ENCODE measurements at places on chromosomes 5 and 9.

GRCh38 chr9:137077758-137078693, 709 bp downstream of the UAP1L1 start:
- DNase-seq = peak; percentile 24

DNA sequence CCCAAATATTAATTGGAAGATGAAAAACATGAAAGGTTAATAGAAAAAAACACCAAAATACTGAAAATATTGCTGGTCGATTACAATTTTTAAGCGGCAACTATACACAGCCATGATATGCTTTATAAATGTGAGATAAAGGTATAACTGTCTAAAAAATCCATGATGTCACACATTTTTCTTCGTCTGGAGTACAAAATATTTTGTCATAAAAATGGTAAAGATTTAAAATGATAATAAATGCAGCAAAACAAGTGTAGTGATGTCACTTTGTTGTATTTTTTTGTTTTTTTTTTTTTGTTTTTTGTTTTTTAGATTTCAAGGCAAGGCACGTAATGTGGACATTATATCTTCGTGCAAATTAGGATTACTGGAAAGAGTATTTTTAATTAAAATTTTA, 227.4 kb downstream of the NFIB start:
- DNase-seq = no peak

GRCh38 chr9:77679088-77679487, 31.0 kb upstream of the GNA14 start:
- no peak for DNase-seq

DNA sequence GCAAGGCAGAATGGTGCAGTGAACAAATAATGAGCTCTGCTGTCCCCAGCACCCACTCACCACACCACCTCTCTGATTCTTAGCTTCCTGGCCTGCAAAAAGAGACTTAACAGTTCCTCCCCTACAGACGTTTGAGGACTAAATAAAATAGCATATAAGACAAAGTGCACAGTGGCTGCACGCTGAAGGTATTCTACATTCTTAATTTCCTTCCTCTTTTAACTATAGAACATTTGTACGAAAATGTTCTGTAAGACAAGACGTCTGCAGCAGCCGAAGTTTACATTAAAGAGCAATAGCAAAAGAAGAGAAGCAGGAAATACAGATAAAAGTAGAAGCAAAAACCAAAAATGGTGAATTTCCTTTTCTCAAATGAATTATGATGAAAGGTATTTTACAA, 15.7 kb downstream of the FBN2 start:
- DNase-seq = no peak

DNA sequence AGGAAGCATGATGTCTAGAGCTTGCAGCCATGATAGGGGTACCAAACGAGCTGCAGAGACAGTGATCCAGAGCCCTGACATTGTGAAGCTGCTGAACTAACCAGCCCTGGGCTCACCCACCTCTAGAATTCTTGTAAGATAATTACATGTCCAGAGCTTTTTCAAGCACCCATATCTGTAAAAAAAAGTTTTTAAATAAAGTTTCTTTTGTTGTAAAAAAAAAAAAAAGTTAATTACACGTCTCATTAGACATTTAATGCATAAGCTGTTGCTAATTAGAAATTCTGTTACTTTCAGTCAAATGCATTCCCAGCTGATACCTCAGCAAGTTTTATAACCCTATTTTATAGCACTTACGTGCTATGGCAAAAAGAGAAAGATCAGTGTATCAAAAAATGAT, 65.6 kb downstream of the C9orf85 start:
- no peak for DNase-seq

- peak; percentile 73 for DNase-seq
Observed at GRCh38 chr9:126326228-126327005, at the start of gene MVB12B. Gene MVB12B (plus strand): TSS chr9:126326829. CDS start chr9:126326930, 101 bp downstream.

GRCh38 chr9:87714819-87715218, 11.1 kb upstream of the CTSL start:
- DNase-seq = no peak

GRCh38 chr5:60350794-60351193, 349.2 kb downstream of the DEPDC1B start:
- DNase-seq = no peak

DNA sequence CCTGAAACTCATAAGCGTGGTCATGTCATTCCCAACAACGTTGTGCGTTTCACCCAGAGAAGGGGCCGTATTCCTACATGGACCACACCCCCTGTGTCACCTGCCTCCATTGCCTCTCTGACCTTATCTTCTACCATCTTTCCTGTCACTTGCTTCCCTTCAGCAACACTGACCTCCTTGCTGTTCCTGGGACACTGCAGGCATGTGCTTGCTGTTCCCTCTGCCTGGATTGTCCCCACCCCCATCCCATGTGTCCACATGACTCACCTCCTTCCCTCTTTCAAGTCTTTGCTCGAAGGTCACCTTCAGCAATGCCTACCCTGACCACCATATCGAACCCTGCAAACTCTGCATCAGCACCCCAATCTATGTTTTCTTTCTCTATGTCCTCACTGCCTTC, 133.2 kb upstream of the ZNF618 start:
- DNase-seq = no peak

DNA sequence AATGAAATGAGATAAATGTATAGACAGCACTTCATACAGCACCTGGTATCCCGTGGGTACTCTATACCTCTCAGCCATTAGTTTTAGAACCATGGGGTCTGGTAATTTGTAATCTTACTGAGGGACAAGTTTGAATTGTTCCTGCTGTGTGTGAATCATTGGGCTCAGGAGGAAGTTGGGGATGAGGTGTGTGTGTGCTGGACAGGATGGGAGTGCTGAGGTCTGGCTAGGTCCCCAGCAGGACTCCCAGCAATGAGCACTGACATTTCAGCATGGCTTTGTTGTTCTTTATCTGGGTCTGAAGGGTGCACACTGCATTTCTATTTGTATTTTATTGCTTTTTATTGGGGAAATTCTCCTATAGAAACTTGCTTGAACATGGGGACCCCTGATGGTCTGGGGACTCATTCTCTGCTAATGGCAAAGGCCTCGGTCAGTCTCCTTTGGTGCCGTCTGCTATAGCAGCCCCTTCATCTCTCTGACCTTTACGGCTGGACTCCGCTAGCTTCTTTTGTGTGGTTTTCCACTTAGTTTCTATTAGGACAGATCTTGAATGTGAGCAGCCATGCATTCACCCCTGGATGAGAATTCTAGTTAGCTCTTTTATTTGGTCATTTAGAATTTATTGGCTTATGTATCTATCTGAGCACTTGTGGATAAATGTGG, 98.1 kb downstream of the SREK1 start:
- no peak for DNase-seq

GRCh38 chr5:173675287-173675996, 59.0 kb upstream of the BOD1 start:
- DNase-seq = no peak

DNA sequence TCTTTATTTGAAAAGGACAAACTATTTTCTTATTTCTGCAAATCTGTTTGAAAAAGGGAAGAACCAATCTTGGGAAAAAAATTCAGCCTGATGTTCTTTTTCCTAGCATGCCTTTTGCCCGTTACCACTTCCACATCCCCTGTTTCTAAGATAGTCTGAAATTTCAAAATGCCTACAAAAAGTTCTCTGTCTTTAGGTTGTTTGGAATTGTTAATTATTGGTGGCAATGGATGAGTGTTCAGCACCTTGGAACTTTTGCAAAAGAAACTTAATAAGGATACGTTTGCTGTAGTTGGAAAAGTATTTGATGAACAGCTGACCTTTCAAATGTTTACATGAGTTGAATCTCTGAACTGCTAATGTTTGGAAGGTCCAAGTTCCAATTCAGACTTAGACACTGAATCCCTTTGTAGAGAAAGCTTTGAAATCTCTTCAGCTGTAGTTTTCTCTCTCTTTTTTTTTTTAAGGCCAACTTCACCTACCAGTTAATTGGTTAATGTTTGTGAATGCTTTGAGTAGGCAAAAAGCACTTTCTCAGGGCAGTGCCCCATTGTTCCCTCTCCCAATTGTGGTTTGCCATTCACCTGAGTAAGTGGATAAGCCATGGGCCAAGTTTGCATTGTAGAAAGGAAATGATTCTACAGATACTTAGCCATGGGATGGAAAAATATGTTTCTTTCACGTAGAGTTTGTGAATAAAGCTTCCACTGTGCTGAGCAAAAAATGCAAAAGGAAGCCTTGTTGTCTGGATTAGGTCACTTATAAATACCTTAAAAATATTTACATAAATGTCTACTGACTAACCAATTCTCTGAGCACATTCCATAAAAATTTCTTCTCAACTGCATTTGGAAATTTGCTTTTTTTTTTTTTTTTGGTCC, 156.4 kb upstream of the ELL2 start:
- no peak for DNase-seq

- no peak for DNase-seq
Observed at GRCh38 chr5:180641566-180641900, 7.9 kb downstream of the FLT4 start.

- no peak for DNase-seq
Observed at GRCh38 chr5:97111616-97112015, 30.8 kb downstream of the LIX1 start.

- DNase-seq = no peak
Observed at GRCh38 chr9:135204177-135204576, 116.7 kb downstream of the OLFM1 start.

DNA sequence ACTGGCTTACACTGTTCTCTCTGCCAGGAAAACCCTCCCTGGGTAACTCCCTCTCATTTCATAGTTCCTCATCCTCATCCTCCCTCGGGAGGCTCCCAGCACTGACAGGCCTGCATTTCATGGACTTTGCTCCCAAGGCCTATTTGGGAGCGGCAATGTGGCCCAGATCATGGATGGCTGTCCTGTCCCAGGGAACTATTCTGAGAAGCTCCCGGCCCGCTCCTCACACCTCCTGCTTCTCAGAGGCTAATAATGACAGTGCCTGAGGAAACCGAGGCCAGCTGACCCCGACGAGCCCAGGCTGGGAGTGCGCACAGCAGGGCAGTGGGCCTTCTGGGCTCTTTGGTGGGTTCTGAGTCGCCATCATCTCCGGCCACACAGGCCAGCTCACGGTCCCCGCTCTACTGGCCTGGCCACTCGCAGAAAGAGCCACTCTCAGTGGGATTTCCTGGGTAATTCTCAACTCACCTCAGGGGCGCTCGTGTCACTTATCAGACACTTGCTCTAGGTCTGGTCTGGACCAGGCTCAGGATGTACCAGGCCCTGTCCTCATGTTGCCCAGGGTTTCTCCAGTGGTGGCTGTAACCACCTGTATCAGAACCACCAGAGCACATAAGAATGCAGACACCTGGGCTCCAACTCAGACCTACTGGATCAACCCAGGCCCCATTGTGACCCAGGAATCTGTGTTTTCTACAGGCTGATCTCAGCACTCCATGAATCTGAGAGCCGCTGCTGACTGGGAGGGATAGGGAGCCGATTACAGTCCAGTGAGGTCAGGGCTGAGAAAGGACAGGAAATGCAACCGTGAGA, 2.0 kb upstream of the DOLPP1 start:
- DNase-seq = no peak
